ENCODE measurements at places on chromosomes 11 and 22.
A peak's percentile ranks its signal among the peaks of the same experiment; 100 is the strongest.

GRCh38 chr11:68374531-68374930 is 62.1 kb downstream of the LRP5 start:
- peak; percentile 39 for DNase-seq

DNA sequence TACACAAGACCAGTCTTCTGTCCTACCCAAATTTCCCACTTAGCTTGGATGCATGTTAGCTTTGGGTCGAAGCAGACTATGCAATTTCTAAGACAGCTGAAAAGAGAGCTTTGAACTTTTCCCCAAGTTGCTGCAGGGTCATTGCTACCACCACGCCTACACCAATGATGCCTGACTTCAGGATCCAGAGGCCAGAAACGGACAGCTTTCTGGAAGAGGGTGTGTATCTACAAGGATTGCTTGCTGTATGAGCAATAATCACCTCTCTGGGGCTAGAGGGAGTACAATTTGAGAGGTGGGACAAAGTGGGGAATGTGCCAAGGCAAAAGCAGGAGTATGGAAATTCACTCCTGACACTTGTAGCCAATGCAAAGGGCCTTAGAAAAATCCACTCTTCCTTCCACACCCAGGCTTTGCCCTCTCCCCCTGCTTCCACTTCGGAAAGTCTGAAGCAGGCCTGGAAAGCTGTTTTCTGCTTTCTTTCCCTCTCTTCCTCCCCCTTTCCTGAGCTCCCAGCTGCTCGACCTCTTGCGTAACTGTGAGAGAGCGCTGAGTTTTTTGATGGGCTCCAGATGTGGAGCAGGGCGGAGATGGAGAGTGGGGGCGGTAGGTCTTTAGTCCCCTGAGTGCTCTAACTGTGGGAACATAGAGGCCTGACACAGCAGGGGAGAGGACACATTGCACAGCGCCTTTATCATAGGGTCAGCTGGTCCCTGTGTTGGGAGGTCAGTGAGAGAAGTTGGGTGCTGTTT is 2.1 kb upstream of the PHLDB1 start:
- DNase-seq = peak; percentile 24

- no peak for DNase-seq
These were observed 136.6 kb downstream of the NAV2 start for GRCh38 chr11:19849107-19849789.

DNA sequence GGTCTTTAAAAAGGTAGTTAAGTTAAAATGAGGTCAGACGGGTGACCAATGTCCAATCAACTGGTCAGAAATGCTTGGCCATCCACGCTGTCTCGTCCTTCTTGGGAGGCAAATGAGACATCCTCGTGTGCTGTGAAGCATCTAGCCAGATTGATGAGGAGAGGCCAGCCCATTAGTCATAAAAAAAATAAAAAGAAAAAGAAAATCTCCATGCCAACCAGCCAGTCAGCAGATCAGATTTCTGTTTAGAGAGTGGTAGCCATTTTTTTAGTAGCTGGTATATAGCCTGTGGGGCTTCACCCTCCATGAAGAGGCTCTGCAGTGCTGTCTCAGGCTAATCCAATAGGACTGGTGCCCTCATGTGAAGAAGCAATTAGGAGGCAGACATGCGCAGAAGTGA is 343.1 kb upstream of the SYN3 start:
- DNase-seq = no peak

GRCh38 chr11:15307619-15308024 is 192.9 kb downstream of the INSC start:
- no peak for DNase-seq

DNA sequence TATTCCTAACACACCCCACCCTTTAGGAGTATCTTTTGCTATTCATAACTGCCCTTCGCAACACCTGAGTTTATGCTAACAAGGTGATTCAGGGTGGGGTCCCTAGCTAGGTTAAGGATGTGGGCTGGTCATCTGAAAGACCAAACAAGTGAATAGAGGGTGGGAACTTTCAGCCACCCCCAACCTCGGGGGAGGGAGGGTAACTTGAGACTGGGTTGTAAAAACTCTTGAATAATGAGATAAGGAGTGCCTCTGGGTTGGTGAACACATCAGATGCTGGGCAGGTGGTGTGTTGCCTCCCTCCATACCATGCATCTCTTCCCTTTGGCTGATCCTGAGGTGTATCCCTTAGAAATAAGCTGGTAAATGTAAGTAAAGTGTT is 111.5 kb downstream of the SWAP70 start:
- DNase-seq = no peak

DNA sequence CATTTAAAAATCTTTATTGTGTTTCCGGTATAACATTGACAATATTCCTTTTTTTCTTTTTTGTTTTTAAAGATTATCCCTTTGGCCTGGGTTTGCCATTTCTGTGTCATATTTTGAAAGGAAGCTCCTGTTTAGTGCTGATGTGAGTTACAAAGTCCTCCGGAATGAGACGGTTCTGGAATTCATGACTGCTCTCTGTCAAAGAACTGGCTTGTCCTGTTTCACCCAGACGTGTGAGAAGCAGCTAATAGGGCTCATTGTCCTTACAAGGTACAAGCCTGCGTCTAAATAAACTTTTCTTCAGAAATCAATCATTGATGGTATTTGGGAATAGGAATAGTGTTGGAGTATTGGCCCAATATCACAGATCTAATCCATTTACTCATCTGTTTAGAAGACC is 19.8 kb downstream of the PIWIL4 start:
- no peak for DNase-seq

Data from suppressor macrophage (primary cell).